Naive thymus-derived CD8-positive, alpha-beta T cell (primary cell): ENCODE measurements at places on chromosomes 6 and 20. TPM values are rescaled to one million over a fixed set of nuclear protein-coding genes. Genes with fewer than 3 reads are reported as not detected.

DNA sequence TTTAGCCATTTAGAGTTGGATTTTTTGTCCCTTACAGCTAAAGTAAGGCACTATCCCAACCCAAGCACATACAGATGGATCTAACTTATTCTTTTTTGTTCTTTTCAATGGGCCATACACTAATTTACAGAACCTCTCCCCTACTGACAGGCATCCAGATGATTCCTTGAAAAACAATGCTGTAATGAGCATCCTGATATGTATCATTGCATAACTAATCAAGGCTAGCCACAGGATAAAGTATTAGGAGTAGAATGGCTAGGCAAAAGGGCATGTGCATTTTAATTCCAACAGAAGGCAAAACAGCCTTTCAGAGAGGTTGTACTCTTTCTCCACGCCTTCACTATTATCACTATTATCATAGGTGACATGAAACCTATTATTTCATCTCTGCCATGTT lies 54.1 kb downstream of the ELOVL5 start:
- peak overlapping the region; percentile 73 for H3K27ac ChIP-seq
- no peak for DNase-seq
- no peak overlapping the region for H3K4me3 ChIP-seq
- no peaks in the 10 kb centered on the region for H3K27me3 ChIP-seq
- peaks cover 16% of the 10 kb centered on the region for H3K36me3 ChIP-seq
- H3K4me1 ChIP-seq = peaks cover 57% of the 10 kb centered on the region

DNA sequence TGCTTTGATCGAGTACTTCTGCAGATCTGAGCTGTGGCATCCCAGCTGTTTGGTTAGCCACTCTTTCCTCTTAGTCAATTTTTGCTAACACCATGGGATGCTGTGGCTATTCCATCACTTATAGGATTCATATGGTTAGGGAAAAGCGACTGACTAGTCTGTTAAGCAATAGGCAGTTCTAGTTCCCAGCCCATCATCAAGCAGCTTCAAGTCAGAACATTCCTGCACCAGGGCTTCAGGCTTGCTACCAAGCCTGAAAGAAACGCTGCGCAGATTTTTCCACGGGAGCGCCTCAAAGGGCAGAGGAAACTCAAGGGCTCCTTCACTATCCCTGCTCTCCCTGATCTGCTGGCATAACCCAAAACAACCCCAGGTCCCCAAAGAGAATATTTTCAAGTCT lies 159.8 kb upstream of the SUPT3H start:
- no peak for DNase-seq
- H3K27ac ChIP-seq = no peak overlapping the region
- peaks cover 15% of the 10 kb centered on the region for H3K36me3 ChIP-seq
- H3K4me3 ChIP-seq = no peak overlapping the region
- peaks cover 9% of the 10 kb centered on the region for H3K4me1 ChIP-seq

- H3K4me3 ChIP-seq = no peak overlapping the region
- DNase-seq = no peak
- H3K27ac ChIP-seq = peak overlapping the region; percentile 24
- no peaks in the 10 kb centered on the region for H3K27me3 ChIP-seq
Observed at GRCh38 chr6:149729824-149730223, 11.9 kb upstream of the LATS1 start.

DNA sequence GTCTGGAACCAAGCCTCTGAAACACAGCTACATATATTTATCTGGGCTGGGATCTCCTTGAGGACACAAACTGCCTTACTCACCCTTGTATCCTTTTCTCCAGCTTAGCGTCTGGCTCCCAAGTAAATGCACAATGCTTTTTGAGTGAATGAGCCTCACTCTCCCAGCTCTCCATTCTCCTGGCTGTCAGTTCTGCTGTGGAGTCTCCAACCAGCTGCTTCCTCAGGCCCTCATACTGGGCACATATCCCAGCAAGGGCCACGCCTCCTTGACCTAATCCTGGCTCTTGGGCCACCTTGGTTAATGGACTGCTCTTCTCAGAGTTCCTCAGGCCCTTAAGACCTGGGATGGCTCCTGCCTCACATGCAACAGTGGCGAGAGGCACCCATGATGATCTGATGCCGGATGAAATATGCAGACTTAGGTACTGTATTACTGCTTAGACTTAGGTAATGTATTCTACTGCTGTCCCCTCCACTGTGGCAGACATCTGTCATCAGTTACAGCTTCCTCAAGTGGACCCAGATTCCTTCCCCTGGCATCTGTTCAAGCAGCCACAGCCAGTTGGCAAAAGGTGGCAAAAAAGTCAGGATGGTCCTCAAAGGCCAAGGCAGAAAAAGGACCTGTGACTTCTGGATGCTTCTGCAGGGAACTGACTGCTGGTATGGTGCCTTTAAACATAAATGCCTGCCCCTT lies 16.5 kb downstream of the SNHG17 start:
- H3K36me3 ChIP-seq = peaks cover 88% of the 10 kb centered on the region
- peak overlapping the region; percentile 79 for H3K27ac ChIP-seq
- H3K27me3 ChIP-seq = no peaks in the 10 kb centered on the region
- H3K4me1 ChIP-seq = peaks cover 2% of the 10 kb centered on the region

DNA sequence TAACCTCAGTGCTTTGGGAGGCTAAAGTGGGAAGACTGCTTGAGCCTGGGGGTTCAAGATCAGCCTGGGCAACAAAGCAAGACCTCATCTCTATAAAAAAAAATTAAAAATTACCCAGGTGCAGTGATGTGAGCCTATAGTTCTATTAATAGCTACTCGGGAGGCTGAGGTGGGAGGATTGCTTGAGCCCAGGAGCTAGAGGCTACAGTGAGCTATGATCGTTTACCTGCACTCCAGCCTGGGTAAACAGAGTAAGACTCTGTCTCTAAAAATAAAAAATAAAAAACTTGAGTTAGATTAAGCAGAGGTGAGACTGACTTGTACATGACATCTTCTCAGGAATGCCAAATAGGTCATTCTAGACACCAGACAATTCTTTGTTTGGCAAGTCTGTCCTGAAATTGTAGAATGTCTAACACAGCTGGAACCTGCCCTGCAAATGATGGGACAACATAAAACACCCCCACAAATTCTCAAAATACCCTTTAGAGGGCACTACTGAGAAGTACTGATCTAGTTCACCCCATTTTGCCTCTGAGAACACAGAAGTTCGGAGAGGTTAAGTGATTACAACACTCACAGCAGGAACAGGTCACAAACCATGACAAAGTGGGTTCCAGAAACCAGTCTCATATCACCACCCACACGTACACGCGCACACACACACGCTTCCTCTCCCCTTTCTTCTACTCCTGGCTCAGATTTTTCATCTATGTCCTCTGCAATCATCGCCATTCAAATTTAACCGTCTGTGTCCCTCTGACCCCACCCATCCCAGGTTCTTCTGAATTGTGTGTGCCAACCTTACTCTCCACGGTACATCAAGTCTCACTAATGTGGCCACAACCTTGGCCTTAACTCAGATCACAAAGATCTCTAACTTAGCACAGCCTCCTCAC lies 38.3 kb downstream of the ARHGAP18 start:
- peak overlapping the region; percentile 64 for H3K4me3 ChIP-seq
- H3K36me3 ChIP-seq = no peaks in the 10 kb centered on the region
- peaks cover 21% of the 10 kb centered on the region for H3K4me1 ChIP-seq
- DNase-seq = no peak
- H3K27ac ChIP-seq = peak overlapping the region; percentile 81

HDGFL1 gene
- total RNA-seq = not detected

GRCh38 chr6:90224196-90224595 lies 72.4 kb downstream of the BACH2 start:
- H3K4me1 ChIP-seq = peaks cover 74% of the 10 kb centered on the region
- H3K27me3 ChIP-seq = no peaks in the 10 kb centered on the region
- peaks cover 30% of the 10 kb centered on the region for H3K36me3 ChIP-seq
- no peak for DNase-seq

DNA sequence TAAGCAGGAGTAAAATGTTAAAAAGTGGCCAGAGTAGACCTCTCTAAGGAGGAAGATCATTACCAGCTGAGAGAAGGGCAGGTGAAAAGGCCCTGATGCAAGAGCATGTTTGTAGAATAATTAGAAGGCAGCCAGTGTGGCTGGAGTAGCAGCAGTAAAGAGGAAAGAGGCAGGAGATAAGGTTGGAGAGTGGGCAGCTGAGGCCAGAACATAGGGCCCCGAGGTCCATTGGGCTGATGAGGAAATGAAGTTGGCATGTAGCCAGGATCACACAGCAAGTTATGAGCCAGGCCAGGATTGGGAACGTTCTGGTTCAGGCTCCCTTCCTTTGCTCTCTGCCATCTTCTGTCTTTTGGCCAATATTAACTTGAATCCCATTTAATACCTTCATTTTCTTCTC lies 51.6 kb downstream of the RALY start:
- H3K27me3 ChIP-seq = no peaks in the 10 kb centered on the region
- no peaks in the 10 kb centered on the region for H3K36me3 ChIP-seq
- H3K4me1 ChIP-seq = peaks cover 90% of the 10 kb centered on the region
- peak overlapping the region; percentile 15 for H3K27ac ChIP-seq

DNA sequence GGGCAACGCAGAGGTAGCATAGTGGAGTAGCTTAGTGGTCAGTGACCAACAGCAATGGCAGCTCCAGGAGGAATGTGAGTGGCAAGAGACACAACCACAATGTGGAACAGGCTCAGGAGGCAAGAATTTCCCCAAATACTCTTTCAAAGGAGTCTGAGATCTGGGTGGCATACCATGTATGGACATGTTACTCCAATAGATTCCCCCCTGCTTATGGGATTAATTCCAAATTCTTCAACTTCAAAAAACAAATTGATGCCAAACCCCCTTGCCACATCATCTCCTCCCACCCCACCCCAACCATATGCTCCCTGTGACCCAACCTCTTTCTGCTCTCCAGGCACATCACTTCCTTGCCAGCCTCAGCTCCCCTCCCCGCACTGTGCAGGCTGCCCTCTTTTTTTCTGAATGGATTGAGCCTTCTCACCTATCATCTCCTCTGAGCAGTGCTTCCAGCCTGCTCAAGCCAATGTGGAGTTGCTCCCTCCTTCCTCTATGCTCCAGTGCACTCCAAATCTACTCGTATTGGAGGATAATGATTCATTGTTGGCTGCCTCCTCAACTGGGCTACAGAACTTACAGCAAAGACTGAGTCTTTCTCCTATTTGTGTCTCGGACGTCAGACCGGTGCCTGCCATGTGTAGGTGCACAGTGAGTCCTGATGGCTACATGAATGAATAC lies 93.0 kb upstream of the CEP85L start:
- H3K4me1 ChIP-seq = peaks cover 42% of the 10 kb centered on the region
- no peak for DNase-seq
- H3K36me3 ChIP-seq = no peaks in the 10 kb centered on the region
- H3K27me3 ChIP-seq = no peaks in the 10 kb centered on the region
- H3K4me3 ChIP-seq = no peak overlapping the region
- no peak overlapping the region for H3K27ac ChIP-seq

- H3K27ac ChIP-seq = no peak overlapping the region
- no peak for DNase-seq
- no peaks in the 10 kb centered on the region for H3K4me1 ChIP-seq
- peaks cover 4% of the 10 kb centered on the region for H3K27me3 ChIP-seq
- no peak overlapping the region for H3K4me3 ChIP-seq
Observed at GRCh38 chr6:10303608-10304506, 111.0 kb downstream of the TFAP2A start.

DNA sequence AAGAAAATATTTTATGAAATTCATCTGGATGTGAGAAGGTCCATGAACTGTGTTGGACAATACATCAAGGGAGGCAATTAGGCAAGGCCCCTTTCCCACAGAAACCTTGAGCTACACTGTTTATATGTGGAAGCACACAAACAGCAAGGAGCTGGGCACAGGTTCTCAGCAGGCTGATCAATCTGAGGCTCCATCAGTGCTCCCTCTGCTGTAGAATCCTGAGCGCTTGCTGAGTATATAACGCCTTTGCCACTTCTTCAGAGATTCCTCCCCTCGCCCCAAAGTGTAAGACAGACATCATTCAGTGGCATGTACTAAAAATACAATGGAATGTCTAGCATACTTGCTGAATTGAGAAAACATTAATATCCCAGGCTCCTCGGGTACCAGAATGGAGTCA lies 146.9 kb downstream of the PRKN start:
- H3K4me1 ChIP-seq = peaks cover 7% of the 10 kb centered on the region
- H3K27ac ChIP-seq = no peak overlapping the region
- no peaks in the 10 kb centered on the region for H3K36me3 ChIP-seq
- no peaks in the 10 kb centered on the region for H3K27me3 ChIP-seq
- DNase-seq = no peak
- no peak overlapping the region for H3K4me3 ChIP-seq

- H3K4me1 ChIP-seq = peaks cover 21% of the 10 kb centered on the region
- no peak overlapping the region for H3K4me3 ChIP-seq
- DNase-seq = no peak
- H3K36me3 ChIP-seq = peaks cover 13% of the 10 kb centered on the region
Observed at GRCh38 chr6:33061987-33062386, 11.5 kb downstream of the HLA-DPA1 start.
